ENCODE measurements at places on chromosomes 5 and 9.

- no peak for DNase-seq
Measured at GRCh38 chr5:156020647-156021046, 306.3 kb upstream of the SGCD start.

DNA sequence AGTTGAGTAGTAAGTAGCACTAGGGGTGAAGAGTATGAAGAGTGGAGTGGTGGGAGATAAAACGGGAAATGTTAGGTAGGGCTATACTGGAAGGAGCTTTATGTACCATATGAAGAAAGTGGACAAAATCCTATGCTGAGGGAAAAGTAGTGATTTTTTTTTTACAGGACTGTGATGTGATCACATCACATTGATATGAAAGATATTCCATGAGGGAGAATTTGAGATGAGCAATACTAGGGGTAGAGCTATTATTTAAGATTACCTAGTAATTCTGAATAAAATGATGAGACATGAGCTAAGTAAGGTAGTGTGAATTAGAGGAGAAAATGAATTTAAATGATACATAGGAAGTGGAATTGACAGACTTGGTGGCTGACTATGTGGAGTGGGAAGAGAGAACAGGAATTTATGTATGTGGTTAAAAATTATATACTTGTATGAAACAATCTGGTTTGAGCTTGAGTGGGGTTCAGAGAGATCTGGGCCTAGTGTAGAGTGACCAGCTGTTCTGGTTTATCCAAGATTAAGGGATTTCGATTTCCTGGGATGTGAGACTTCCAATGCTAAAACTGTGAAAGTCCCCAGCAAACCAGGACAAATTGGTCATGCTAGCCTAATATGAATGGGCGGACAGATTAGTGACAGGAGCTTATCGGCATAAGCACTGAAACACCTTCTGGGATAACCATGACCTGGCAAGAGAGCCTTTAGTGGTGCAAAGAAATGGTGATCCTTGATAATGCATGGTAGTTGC, 29.3 kb upstream of the STOM start:
- no peak for DNase-seq

DNA sequence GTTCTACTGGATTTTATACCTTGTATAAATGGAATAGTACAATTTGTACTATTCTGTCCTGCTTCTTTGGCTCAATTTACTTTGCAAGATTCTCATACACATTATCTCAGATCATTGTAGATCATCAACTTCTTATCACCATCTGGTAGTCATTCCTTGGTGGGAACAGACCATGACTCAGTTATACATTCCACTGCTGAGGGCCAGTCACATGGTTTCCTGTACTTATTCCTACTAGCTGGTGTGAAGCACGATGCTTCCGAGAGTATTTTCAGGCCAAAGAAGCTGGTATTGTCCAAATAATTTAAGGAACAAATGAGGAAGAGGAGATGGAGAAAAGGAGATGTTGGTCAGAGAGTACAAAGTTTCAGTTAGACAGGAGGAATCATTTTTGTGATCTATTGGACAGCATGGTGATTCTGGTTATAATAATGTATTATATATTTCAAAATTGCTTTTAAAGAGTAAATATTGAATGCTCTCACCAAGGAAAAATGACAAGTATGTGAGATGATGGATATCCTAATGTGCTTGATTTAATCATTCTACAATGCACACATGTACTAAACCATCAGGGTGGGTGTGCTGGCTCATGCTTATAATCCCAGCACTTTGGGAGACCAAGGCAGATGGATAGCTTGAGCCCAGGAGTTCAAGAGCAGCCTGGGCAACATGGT, 124.1 kb downstream of the SYK start:
- no peak for DNase-seq

GRCh38 chr9:10251490-10251889, 361.3 kb downstream of the PTPRD start:
- DNase-seq, result no peak

DNA sequence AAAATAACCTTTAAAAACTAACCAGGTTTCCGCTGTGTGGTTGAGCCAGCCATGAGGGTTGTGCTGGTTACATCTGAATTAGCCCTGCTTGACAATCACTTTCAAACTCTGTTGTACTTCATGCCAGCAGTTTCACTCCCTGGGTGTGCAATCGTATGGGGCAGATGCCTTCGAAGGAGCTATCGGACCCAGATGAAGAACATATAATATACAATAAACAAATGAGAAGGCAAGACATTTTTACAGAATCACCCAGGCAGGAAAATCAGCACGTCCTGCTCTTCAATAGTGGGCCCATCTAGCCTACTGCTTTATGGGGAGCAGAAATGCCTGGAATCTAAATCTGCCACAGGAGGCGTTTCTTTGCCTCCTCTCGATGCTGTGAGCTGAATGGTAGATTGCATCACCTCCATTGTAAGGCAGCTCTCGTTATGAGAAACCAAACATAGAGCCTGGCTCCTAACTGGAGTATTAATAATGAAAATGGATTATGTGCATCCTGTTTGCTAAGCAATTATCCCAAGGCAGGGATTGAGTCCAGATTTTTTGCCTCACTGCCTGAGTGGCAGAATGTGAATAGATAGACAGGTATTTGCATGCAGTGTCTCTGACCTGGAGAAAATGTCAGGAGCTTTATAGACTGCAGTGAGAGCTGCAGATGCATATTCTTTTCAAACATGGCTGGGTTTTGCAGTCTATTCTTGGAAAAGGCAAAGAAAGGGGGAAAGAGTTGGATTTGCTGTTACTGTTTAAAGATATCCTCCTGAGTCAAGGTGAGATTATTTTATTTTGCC, 143.3 kb upstream of the SMARCA2 start:
- DNase-seq, result no peak

DNA sequence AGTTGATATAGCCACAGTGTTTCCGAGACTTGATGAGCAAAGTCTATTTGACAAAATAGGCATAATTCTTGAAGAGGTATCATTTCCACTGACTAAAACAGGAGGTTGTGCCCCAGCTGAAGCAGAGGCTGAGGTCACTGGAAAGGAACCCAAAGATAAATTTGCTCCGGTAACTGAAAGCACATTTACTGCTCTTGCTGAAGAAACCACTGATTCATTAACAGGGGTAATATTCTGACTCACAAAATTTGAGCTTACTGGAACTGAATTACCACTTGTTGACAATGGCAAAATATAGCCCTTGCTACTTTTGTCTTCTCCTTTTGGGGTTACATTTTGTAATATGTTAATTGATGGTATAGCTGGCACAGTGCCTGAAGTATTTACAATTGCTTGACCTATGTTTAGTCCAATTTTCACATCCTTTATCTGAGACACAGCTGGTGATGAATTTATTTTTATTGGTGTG, 30.2 kb downstream of the MLANA start:
- no peak for DNase-seq

DNA sequence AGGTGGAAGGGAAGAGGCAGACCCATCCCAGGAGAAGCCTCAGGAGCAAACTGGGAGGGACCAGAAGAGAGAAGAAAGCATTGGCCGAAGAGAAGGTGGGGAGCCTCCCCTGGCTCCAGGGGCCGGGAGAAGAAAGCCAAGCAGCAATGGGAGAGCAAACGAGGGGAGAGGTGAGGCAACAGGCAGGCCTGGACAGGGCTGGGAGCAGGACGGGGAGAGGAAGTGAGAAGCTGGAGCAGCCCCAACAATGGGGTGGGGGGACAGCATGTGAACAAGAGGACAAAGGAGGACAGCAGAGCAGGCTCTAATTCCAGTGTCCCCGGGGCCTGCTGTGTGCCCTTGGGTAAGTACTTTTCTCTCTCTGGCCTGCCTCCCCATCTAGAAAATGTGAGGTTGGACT, 115.3 kb downstream of the PSD2 start:
- no peak for DNase-seq

- no peak for DNase-seq
Measured at GRCh38 chr9:7125231-7125630, 367.5 kb downstream of the KDM4C start.

- DNase-seq, result no peak
Measured at GRCh38 chr5:31581498-31582099, 49.5 kb downstream of the C5orf22 start.
